T-cell (primary cell): ENCODE measurements at places on chromosomes 6 and 20. TPM values are rescaled to one million over a fixed set of nuclear protein-coding genes. Genes with fewer than 3 reads are reported as not detected.

- no peaks in the 10 kb centered on the region for H3K36me3 ChIP-seq
- no peak overlapping the region for H3K4me3 ChIP-seq
- H3K4me1 ChIP-seq = no peaks in the 10 kb centered on the region
- no peaks in the 10 kb centered on the region for H3K27me3 ChIP-seq
- H3K27ac ChIP-seq = no peak overlapping the region
Observed at GRCh38 chr6:164563924-164564323, 745.5 kb downstream of the C6orf118 start.

The CPNE5 gene
- 0.73 TPM for total RNA-seq

DNA sequence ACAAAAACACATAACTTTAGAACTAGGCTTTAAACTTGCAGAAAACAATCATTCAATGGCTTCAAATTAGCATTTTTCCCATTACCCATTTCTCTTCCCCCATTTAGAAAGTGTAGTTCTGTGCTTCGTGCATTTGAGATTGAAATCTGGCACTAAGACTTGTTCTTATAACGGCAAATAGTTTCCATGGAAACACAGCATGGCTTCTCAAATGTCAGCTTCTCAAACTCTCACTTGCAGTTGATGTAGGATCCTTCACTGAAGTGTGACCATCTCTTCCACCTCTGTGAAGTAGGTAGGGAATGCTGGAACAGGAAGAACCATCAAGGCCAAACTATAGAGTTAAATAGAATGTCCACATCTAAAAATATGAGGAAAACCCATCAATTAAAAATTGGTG, 52.2 kb downstream of the MANEA start:
- no peaks in the 10 kb centered on the region for H3K4me1 ChIP-seq
- DNase-seq = no peak
- no peak overlapping the region for H3K4me3 ChIP-seq
- H3K36me3 ChIP-seq = no peaks in the 10 kb centered on the region
- H3K27ac ChIP-seq = no peak overlapping the region

GRCh38 chr6:1617466-1618310, 8.0 kb downstream of the FOXC1 start:
- H3K4me1 ChIP-seq = peaks cover 5% of the 10 kb centered on the region
- H3K27ac ChIP-seq = no peak overlapping the region
- H3K27me3 ChIP-seq = peaks cover 15% of the 10 kb centered on the region
- DNase-seq = no peak
- H3K4me3 ChIP-seq = no peak overlapping the region

The PLN gene
- not detected for total RNA-seq

DNA sequence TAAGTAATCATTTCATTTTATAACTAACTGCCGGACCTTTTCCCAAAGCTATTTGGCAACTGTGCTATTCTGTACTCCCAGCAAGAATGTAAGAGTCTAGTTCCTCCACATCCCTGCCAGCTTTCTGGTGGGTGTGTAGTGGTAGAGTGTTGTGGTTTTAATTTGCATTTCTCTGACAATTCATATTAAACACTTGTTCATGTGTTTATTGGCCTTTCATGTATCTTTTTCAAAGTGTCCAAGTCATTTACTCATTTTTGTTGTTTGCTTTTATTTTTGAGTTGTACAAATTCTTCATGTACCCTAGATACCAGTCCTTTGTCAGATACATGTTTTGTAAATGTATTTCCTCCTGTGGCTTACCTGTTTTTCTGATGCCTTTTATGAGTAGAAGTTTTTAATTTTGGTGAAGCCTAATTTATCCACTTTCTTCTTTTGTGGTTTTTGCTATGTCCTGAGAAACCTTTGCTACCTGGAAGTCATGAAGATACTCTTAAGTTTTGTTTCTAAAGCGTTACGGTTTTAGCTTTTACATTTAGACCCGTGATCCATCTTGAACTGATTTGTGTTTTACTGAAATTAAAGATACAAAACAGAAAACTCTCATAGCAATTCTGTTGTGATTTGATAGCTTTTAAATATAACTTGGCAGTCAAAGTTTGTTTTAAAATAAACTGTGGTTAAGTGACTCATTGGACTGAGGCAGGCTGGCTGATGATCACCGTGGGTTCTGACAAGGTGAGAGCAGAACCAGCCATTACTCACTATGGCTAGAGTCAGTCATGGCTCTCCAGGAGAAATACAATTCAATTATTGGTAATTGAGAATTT, 8.0 kb downstream of the MYLIP start:
- H3K27me3 ChIP-seq = no peaks in the 10 kb centered on the region
- peaks cover 41% of the 10 kb centered on the region for H3K4me1 ChIP-seq
- H3K4me3 ChIP-seq = no peak overlapping the region
- H3K36me3 ChIP-seq = peaks cover 46% of the 10 kb centered on the region
- no peak for DNase-seq
- peak overlapping the region; percentile 36 for H3K27ac ChIP-seq

- H3K4me3 ChIP-seq = no peak overlapping the region
- H3K27me3 ChIP-seq = no peaks in the 10 kb centered on the region
- peaks cover 5% of the 10 kb centered on the region for H3K4me1 ChIP-seq
Observed at GRCh38 chr6:167146977-167147376, 10.8 kb downstream of the GPR31 start.

The C20orf141 gene
- not detected for total RNA-seq

The MRPS10 gene
- 23.6 TPM for total RNA-seq

DNA sequence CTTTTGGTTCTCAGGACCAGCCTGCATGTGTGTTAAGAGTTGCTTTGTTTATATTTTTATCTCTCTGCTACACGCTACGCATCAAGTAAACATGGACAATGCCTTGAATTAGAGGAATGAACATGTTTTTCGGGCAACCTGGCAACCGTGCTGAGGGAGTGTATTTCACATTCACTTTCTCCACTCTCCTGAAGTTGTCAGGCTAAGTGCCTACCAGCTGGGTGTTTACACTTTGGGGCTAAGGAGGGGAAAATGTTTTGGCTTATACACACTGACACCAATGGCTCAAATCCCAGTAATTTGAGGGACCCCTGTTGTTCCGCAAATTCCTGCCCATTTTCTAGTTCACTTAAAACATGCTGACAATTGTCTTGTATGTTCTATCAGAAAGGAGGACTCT, 141.5 kb upstream of the PDE7B start:
- H3K36me3 ChIP-seq = no peaks in the 10 kb centered on the region
- H3K27me3 ChIP-seq = peaks cover 4% of the 10 kb centered on the region
- H3K27ac ChIP-seq = no peak overlapping the region

DNA sequence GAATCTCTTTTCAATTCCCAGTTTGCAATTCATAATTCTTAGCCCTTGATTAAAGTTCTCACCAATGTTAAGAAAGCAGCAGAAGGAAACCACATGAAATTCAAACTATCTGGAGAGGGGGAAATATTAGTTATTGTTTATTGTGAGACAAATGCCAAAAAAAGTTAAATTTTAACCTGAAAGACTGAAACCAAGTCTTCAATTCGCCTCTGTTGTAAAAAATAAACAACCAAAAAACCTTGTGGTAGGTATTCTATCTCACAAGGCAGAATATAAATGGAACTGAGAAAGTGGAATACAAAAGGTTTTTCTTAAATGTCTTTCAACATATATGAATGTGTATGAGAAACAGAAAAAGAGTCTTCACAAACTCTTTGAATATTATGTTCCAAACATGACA, 24.8 kb downstream of the TMX4 start:
- no peaks in the 10 kb centered on the region for H3K4me1 ChIP-seq
- no peak for DNase-seq
- no peak overlapping the region for H3K4me3 ChIP-seq
- no peak overlapping the region for H3K27ac ChIP-seq
- H3K36me3 ChIP-seq = peaks cover 63% of the 10 kb centered on the region

DNA sequence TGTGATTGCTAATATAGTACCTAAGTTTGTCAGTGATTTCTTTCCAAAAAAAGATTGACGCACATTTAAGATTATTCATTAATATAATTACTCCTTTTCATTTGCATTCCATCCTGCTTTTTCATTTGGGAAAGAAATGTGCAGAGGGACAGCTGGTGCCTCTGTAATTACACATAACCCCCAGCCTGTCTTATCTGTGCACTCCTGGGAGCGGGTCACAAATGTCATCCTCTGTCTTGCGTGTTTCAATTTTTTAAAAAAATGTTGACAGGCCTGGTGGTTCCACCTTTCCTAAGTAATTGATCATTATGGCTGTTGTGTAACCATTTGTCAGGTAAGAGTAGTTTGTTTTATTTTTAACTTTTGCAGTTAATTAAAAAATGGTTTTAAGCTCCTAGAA, 92.7 kb downstream of the SLX4IP start:
- DNase-seq = no peak
- H3K27me3 ChIP-seq = no peaks in the 10 kb centered on the region
- no peaks in the 10 kb centered on the region for H3K4me1 ChIP-seq
- no peak overlapping the region for H3K4me3 ChIP-seq
- H3K36me3 ChIP-seq = no peaks in the 10 kb centered on the region

The SIRPB2 gene
- 0.58 TPM for total RNA-seq

The PKIB gene
- 2.0 TPM for total RNA-seq

DNA sequence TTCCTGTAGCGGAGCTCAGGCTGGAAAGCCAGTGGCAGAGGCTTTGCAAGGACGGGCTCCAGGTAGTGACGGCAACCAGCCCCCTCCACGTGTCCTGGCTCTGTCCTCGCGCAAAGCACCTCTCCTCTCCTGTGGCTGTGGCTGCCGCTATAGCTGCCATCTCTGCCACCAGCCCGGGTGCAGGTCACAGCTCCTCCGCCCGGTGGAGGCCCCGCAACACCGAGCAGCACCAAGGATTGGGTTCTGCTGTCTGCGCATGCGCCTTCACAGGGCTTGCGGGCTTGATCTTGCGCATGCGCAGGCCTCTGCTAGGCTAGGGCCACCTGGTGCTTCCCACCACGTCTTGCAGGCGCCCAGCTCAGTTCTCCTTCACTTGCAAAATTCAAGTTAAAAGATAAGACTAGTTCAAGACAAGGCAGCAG, 625.4 kb downstream of the QKI start:
- no peak overlapping the region for H3K27ac ChIP-seq
- no peak overlapping the region for H3K4me3 ChIP-seq
- DNase-seq = peak; percentile 48

DNA sequence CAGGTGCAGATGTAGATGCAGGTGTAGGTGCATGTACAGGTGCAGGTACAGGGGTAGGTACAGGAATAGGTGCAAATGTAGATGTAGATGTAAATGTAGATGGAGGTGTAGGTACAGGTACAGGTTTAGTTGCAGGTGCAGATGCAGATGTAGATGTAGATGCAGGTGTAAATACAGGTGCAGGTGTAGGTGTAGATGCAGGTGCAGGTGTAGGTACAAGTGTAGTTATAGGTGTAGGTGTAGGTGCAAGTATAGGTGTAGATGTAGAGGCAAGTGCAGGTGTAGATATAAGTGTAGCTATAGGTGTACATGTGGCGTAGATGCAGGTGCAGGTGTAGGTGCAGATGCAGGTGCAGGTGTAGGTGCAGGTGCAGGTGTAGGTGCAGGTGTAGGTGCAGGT, 34.2 kb upstream of the CDH4 start:
- DNase-seq = no peak
- H3K36me3 ChIP-seq = no peaks in the 10 kb centered on the region
- no peak overlapping the region for H3K4me3 ChIP-seq
- H3K27me3 ChIP-seq = no peaks in the 10 kb centered on the region

The MUC21 gene
- not detected for total RNA-seq

GRCh38 chr20:5570452-5570851, 179.7 kb upstream of the SHLD1 start:
- no peaks in the 10 kb centered on the region for H3K27me3 ChIP-seq
- H3K4me3 ChIP-seq = no peak overlapping the region
- no peak for DNase-seq
- H3K4me1 ChIP-seq = no peaks in the 10 kb centered on the region
- H3K36me3 ChIP-seq = no peaks in the 10 kb centered on the region

DNA sequence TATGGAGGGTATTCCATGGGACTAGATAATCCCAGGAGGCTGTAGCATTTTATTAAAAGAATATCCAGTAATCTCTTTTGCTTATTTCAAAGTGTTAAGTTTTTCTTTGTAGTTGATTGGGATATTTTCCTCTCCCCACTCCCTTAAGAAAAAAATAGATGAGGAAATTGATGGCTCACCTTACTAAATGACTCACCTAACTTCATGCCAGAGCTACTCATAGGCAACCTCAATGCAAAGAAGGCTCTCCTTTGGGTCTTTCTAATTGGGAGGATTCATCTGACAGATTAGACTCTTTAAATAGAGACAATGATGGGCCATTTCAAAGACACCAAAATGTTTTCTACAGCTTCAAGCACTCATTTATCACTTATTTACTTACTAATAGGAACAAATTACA, 528.5 kb upstream of the BTBD3 start:
- no peaks in the 10 kb centered on the region for H3K4me1 ChIP-seq
- DNase-seq = no peak
- no peak overlapping the region for H3K4me3 ChIP-seq
- H3K27ac ChIP-seq = no peak overlapping the region

- H3K36me3 ChIP-seq = no peaks in the 10 kb centered on the region
- DNase-seq = no peak
- no peaks in the 10 kb centered on the region for H3K27me3 ChIP-seq
- no peak overlapping the region for H3K27ac ChIP-seq
- no peak overlapping the region for H3K4me3 ChIP-seq
Observed at GRCh38 chr6:26351544-26351953, 13.4 kb upstream of the BTN3A2 start.

The HMGCLL1 gene
- not detected for total RNA-seq

DNA sequence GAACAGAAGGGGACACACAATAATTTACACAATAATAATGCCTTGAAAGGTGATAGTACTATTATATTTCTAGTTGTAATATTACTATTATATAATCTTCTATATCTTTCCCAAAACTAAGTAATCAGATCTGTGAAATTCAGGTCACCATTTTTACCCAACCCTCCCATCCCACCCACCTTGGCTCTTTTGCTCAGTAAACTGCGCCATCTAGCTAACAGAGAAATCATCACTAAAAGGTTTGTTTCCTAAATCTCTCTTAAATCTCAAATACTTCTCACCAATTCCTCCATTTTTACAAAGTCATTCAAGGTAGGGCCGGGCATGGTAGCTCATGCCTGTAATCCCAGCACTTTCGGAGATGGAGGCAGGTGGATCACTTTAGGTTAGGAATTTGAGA, 83.4 kb downstream of the CDK19 start:
- peaks cover 3% of the 10 kb centered on the region for H3K36me3 ChIP-seq
- H3K27ac ChIP-seq = no peak overlapping the region
- H3K4me3 ChIP-seq = no peak overlapping the region
- no peak for DNase-seq

The SLA2 gene
- 28.8 TPM for total RNA-seq

The RALGAPB gene
- total RNA-seq = 42.7 TPM

The SMOC2 gene
- not detected for total RNA-seq
